NCI-H1930 (cell line): ENCODE measurements at places on chromosomes 4 and X.

DNA sequence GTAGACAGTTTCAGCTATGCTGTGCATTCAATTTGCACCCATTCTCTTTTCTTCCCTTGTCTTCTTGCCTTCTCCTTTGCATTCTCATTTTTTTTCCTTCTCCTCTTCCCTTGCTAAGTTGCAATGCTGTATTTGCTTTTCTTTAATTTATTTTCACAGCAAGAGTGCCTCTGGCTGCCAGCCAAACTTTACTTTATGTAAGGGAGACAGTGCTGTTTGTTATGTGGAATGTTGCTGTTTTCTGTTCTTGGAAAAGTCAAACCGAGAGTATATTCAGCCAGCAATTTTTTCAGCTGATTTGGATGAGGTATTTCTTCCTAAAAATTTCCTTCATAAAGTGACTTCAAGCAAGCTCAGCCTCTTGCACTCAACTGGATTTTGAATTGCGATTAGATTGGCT is 1293.4 kb downstream of the ARAP2 start:
- DNase-seq = no peak

DNA sequence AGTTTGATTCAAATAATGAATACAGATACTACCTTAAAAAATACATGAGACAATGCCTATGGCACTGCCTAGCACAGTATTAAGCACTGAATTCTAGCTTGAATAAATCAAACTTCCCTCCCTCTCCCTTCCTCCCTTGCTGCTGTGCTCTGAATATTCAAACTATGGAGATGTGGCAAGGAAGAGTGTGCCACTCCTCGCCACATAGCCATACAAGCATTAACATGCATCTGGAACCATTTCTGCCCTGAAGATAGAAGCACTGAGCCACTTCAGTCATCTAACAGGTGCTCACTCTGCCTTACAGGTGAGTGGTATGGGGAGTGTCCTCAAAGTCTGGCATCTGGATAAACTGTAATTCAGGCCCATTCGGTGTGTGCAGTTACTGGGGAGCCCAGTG is 276.9 kb downstream of the ARHGAP24 start:
- DNase-seq = no peak

DNA sequence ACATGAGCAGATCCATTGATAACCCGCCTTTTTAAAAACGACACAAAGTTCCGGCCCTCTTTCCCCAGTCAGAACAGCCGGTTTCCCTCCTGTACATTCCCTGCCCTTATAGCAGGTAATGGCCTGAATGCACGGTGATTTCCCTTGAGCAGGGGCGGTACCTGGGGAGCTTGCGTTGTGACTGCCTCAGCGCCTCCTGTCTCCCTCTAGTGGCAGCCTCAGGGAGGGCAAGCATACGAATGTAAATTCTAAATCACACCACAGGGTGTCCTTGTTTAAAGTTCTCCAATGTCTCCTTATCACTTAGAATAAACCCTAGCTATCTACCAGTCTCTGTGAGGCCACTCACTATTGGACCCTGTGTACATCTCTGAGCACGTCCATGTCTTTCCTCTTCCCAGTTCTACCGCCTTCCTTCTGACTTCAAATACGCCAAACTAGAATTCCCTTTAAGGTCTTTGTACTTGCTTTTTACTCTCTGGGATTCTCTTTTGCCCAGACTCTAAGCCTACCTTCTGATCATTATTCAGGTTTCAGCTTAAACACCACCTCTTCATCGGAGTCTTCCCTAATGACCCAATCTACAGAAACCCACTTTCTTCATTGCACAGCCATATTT is 18.4 kb upstream of the LDB2 start:
- peak; percentile 6 for DNase-seq

GRCh38 chr4:107600436-107600835 is 119.6 kb downstream of the PAPSS1 start:
- no peak for DNase-seq

DNA sequence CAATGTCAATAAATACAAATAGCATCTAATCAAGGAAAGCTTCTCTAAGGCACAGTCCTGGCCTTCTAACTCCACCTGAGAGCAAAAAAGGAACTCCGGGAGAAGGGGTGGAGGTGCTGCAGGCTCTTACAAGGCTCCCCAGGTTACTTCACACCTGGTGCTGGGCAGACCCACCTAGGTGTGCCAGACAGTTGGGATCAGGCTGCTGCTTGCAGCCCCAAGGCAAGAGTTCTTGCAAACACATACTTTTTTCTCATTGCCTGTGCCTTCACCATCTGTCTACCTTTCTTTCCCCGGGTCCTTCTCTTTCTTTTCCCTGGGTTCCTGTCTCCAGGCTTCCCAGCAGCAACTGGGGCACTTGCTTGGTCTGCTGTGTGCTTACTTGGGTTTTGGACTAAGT is 81.4 kb upstream of the STIM2 start:
- no peak for DNase-seq

DNA sequence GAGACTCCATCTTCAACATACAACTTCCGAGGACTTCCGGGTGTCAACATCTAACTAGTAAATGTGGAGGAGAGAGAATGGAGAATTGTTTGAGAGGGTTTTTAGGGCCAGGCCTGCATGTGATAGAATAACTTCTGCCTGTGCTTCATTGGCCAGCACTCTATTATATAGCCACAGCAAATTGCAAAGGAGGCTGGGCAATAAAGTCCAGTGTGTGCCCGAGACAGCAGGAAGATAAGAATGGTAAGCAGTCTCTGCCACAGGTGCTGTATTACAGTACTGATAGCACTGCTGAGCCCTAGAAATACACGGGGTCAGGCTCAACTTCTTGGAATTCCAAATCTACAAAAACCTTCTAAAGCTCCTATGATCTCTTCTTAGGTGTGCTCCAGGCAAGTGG is 20.8 kb upstream of the LIMCH1 start:
- no peak for DNase-seq

DNA sequence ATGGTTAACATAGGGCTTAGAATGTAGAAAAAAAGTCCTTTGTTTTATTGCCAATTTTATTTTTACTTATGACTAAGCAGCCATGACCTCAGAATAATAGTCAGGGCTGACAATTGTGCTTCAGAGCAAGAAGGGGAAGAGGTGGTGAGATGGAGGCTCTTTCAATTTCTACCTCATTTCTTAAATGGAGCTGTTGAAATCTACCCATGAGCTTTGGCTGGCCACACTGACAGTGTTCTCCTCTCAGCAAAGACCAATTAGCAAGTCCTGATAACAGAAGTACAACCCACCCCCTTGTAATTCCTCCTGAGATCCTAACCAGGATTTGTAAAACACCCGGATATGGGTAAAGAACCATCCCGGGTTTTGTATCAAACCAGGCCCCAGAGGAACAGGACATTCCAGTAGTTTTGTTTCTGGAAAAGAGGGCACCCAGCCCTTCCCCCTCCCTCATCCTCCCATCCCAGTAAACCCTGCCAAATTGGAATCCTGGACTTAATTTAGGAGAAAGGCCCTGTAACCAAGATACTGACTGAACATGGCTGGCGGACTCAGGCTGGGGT is at the start of gene HEPH:
HEPH (plus strand) TSS at position 399 of the 563 bp plus-strand sequence. CDS start 6,324 bp downstream, outside the sequence.
- no peak for DNase-seq

GRCh38 chrX:63283348-63283747 is 67.8 kb downstream of the SPIN4 start:
- no peak for DNase-seq

- DNase-seq = no peak
These were observed 35.9 kb downstream of the ANTXR2 start for GRCh38 chr4:80036949-80037685.

- no peak for DNase-seq
These were observed 690.3 kb upstream of the FAM241A start for GRCh38 chr4:111454961-111455360.

GRCh38 chr4:100461807-100462605 is 55.8 kb downstream of the EMCN start:
- DNase-seq = no peak

GRCh38 chr4:80213117-80213815 is 16.0 kb downstream of the PRDM8 start:
- no peak for DNase-seq

- no peak for DNase-seq
These were observed 98.3 kb upstream of the ANKRD50 start for GRCh38 chr4:124810827-124811226.

DNA sequence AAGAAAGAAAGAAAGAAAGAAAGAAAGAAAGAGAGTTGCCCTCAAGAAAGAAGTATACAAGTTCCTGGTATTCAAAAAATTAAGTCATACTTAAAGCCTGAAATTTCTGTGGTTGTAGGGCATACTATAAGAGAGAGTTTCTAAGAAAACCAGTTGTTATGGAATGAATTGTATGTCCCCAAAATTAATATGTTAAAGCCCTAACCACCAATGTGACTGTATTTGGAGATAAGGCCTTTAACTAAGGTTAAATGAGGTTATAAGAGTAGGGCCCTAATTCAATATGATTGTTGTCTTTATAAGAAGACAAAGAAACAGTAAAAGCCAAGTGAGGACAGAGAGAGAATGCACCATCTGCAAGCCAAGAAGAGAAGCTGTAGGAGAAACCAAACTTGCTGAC is 521.1 kb downstream of the CCSER1 start:
- no peak for DNase-seq

DNA sequence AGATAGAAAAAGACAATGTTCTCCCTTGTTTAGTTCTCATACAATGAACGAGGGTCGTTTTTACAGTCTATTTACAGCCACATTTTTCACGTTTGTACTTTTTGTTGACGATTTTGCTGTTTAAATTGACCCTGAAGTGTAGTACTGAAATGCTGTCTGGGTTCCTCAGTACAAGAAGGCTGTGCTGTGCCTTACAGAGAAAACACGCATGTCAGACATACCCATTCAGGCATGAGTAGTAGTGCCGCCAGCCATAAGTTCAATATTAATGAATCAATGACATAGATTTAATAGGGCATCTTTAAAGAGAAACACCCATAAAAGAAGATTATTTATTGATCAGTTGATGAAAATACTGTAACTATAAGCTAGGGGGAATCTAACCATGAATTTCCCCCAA is 459.8 kb upstream of the EPHA5 start:
- no peak for DNase-seq

- DNase-seq = no peak
These were observed 2315.7 kb upstream of the TENM3 start for GRCh38 chr4:179927473-179927872.

DNA sequence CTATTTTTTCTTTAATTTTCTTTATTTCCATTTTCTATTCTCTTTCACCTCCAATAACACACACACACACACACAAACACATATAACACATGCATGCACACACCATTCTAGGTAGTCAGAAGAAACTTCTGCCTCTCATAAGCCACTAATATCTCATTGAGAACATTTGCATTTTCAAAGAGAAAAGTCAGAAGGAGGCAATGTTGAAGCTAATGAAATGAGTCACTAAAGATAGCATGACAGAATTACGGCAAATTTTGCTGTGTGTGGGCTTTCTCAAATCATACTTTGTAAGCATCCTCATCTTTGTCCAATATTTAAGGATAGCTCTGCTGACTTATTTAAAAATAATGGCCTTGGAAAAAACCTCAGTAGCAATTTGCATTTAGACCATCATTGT is 291.3 kb downstream of the GUCY2F start:
- no peak for DNase-seq

DNA sequence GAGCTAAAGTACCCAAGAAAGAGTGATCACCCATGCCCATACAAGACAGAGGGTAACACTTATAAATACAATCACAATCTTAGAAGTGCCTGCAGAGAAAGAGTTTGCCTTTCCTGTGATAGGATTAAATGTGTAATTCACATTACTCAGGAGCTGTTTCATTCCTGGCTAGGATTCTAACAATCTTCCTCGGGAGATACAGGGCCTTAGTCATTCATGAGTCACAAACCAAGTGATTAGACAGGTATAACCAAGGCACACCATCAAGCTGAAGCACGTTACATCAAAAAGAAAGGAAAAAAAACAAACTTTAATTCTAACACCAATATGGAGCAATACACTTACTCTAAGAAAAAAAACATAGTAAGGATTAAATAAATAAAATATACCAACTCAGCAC is 14.9 kb downstream of the ABCG2 start:
- no peak for DNase-seq

DNA sequence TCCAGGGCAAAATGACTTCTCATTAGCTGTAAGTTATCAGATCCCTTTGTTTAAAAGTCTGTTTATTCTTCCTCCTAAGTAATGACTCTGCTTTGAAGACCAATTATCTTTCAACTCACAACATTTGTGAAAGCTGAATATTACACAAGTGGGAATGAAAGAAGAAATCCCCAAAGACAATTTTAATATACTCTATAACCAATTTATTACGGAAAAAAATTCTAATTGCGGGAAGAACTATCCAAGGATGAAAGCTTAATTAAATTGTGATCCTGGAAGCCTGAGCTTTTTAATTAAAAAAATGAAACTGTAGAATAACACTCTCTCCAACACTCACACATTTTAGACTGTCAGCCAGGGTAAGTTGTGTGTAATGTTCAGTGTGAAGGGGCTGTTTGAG is 15.6 kb upstream of the SHISA3 start:
- DNase-seq = no peak

DNA sequence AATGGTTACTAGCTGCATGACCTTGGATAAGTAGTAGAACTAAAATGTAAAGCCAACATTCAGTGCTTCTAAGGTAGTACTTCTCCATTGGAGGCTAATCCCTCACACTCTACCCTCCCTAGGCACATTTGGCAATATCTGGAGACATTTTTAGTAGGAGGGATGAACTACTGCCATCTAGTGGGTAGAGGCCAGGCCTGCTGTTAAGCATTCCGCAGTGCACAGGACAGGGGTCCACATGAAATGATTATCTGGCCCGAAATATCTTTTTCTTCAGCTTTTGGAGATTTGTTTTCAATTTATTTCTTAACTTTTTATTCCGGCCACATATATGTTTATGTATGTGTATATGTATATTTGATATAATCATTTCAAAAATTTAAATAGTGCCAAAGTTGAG is 36.0 kb upstream of the SPANXC start:
- DNase-seq = no peak

DNA sequence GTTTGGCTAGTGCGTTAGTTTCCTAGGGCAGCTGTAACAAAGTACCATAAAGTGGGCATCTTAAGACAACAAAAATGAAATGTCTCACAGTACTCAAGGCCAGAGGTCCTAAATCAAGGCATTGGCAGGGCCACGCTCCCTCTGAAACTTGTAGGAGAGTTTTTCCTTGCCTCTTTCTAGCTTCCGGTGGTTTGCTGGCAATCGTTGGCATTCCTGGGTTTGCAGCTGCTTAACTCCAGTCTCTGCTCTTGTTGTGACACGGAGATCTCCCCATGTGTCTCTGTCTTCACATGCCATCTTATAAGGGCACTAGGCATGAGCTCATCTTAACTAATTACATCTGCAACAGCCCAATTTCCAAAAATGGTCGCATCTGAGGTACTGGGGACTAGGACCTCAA is 362.0 kb upstream of the BOD1L1 start:
- DNase-seq = no peak

DNA sequence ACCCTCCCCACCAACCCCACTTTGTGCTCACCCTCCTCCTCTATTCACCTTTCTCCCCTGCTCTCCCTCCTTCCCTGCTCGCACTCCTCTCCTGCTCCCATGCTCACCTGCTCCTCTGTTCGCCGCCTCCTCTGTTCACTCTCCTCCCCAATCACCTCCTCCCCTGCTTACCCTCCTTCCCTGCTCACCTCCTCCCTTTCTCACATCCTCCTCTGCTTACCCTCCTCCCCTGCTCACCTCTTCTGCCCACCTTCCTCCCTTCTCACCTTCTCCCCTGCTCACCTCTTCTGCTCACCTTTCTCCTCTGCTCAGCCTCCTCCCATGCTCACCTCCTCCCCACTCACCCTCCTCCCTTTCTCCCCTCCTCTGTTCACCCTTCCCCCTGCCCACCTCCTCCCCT is 357.2 kb downstream of the UNC5C start:
- DNase-seq = no peak
